ENCODE measurements at places on chromosomes 3 and 15.

DNA sequence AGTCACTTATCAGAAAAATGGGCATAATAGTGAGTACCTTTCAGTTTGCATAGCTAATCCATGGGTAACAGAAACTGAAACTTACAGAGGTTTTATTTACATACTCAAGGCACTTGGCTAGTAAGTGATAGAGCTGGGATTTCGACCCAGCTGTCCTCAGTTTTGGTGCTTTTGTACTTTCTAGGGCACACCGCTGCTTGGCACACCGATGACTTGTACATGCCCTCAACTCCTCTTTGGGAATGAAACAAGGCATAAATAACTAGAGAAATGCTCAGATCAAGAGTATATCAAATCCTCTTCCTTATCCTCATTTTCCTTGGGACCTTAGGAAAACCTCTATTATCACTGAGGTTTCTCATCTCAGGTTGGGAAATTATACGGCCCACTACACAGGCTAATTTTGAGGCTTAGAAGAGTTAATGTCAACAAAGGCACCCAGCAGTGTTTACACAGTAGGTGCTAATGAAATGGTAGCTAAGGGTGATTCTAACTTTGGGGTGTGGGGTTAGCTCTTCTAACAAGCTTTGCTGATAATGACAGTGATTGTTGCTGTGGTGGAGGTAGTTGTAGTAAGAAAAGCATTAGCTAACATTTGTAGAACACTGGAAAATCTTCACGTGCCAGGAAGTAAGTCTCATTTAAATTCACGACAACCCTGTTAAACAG lies 20.3 kb upstream of the DGKG start:
- DNase-seq: no peak

DNA sequence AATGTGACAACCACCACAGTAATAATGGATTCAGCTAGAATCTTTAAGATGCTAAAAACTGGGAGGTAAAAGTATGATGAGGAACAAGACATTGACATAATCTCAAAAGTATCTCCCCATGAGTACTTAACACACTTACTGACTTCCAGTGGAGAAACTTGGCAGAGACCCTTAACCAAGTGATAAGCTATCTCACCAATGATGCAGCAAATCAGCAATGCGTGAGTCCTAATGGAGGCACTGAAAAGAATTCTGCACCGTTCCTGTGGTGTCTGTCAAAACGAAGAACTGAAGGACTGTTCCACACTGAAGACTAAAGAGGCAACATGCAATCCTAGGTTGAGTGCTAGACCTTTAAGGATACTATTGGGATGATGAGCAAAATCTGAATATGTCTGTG lies 67.9 kb upstream of the OCA2 start:
- DNase-seq: no peak

DNA sequence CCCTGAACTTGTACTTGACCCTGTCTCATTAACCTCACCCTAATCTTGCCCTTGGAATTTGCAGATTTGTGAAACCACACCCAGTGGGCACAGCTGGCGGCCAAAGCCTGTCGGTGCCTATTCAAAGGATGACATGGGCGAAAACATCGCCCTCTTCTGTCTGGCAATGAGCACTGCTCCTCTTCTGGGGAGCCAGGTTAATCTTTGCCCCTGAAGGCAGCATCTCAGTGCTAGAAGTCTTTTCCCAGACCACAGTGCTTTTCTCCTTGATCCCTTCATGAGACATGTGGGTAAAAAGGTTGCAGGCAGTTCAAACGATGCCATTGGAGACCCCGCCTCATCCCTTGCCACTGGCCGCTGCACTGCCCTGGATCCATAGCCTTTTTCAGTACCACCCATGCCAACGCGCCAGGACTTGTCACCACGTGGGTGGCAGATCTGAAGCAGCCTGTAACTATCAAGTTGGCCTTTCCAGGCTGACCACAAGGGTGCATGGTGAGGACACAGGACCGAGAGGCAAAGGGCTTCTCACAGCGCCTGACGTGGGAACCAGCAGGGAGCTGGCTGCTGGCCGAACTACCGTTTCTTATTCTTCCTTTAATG lies 6.5 kb upstream of the DNASE1L3 start:
- DNase-seq: peak; percentile 10

- DNase-seq: no peak
These were observed 630.9 kb downstream of the PYDC2 start for GRCh38 chr3:192091831-192092230.

GRCh38 chr3:159664006-159664405 lies 324.6 kb upstream of the IL12A start:
- no peak for DNase-seq
